ENCODE measurements at places on chromosomes 6 and 20. TPM values are rescaled to one million over a fixed set of nuclear protein-coding genes. Genes with fewer than 3 reads are reported as not detected.

GRCh38 chr20:48359692-48360341 is 468.0 kb downstream of the PREX1 start:
- no peak for DNase-seq

Gene BTNL2
- total RNA-seq = not detected

Gene MOXD1
- total RNA-seq = 0.34 TPM

- no peak for DNase-seq
Observed at GRCh38 chr6:87182321-87182720, 27.0 kb downstream of the ZNF292 start.

- no peak for DNase-seq
Observed at GRCh38 chr20:62839261-62839660, 22.4 kb downstream of the TCFL5 start.

Gene SSTR4
- not detected for total RNA-seq

GRCh38 chr6:84777888-84778287 is 13.5 kb upstream of the TBX18 start:
- DNase-seq = no peak

All from dermis blood vessel endothelial cell (primary cell).